ENCODE measurements at places on chromosomes 1 and 21.
A peak's percentile ranks its signal among the peaks of the same experiment; 100 is the strongest.

- peak; percentile 4 for DNase-seq
These were observed 38.0 kb downstream of the ZBTB8OS start for GRCh38 chr1:32612189-32612881.

- DNase-seq: no peak
These were observed 39.7 kb downstream of the NME7 start for GRCh38 chr1:169327875-169328274.

DNA sequence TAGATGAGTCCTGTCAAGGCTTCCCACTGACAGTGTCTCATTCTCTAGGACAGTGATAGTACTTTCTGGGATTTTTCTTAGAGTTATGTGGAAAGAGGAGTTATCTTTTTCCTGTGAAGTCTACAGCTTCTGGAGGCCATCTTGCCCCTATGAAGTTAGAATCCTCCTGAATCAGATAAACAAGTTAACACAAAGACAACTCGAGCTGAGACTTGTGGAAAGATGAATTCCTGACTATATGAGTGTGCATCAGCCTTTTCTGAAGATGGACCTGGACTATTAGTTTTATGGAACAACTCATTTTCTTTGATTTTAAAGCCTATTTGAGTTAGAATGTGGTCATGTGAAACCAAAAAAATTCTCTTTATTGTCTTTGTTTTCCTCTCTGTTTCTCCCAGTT, 290.9 kb downstream of the LRRIQ3 start:
- no peak for DNase-seq

DNA sequence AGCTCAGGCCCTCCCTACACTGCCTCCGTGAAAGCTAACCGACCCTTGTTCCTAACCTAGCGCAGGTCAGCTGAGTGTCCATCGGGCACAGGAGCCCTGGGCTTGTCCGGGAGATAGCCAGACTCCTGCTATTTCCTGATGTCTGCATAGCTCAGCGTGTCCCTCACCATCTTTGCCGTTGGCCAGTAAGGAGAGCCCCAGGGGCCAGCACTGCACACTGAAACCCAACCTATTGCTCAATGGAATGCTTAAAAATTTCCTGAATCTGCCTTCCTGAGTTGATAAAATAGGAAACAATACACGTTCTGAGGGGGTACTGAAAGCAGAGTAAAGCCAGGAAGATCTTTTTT, 2.2 kb downstream of the RUNX1 start:
- DNase-seq: no peak

DNA sequence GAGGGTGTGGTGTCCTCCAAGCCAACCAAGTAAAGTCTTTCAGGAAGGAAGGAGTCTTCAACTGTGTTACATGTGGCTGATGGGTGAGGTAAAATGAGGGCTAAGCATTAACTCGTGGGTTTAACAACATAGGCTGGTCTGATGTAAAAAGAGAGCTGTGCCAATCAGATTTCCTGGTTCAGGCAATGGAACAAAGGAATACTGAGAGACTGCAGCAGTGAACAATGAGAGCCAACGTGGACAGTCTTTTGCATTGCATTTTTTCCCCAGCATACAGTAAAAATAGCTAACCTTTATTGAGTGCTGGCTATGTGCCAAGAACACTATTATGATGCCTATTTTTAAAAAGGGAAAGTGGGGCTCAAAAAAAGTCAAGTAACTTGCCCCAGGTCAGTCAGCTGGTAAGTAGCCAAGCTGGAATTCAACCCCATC, 31.1 kb downstream of the DLGAP3 start:
- no peak for DNase-seq

DNA sequence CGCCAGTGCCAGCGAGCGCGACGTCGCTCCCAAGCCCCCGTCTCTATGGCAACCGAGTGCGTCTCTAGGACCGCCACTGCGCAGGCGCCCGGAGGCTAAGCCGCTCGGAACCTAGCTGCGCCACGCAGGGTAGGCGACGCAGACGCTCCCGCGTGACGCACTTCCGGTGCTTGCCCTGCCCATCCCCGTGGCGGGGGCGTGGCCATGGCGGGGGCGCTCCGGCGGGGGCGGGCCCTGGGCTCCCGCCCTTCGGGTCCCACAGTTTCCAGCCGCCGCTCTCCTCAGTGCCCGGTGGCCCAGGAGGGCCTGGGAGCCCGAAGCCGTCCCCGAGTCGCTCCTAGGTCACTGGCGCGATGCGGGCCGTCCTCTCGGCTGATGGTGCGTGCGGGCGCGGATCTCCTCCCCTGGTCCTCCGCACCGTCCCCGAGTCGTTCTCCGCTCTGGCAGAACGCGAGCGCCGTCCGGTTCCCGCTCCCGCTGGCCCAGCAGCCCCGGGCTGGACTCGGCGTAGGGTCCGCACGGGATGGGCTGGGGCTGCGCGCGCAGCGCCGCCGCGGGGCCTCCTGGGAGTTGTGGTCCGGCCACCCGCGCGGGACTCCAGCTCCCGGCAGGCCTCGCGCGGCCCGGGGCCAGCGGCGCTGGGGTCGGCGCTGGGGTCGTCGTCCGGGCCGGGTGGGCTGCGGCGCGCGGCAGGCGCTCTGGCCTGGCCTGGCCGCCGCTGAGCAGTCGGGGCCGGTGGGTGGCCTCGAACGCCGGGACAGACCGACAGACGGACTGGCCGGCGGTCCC, at the start of gene MIB2:
Gene MIB2, plus strand, starts transcription at position 245 of the 789 bp plus-strand sequence. CDS start 7,953 bp downstream, outside the sequence.
- DNase-seq: peak; percentile 87

GRCh38 chr1:36835017-36835695, 199.2 kb downstream of the GRIK3 start:
- DNase-seq: no peak

DNA sequence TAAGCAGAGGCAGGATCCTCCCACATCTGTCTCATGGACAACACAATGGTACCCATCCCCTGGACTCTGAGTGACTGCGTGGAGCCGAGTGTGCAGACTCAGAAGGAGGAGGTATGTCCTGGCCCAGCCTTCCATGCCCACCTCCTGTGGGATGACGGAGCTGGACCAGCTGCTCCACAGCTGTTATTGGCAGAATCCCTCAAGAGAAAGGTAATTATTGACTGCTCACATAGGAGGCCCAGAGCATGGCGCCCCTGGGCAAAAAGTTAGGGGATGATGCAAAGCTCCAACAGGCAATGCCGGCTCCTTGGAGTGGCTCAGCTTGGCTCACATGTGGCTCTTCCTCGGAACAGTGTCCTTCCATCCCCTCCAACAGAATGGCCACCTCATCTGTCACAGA, 12.2 kb upstream of the ACTRT2 start:
- DNase-seq: no peak

GRCh38 chr1:41925712-41926111, 7.0 kb upstream of the HIVEP3 start:
- DNase-seq: no peak

DNA sequence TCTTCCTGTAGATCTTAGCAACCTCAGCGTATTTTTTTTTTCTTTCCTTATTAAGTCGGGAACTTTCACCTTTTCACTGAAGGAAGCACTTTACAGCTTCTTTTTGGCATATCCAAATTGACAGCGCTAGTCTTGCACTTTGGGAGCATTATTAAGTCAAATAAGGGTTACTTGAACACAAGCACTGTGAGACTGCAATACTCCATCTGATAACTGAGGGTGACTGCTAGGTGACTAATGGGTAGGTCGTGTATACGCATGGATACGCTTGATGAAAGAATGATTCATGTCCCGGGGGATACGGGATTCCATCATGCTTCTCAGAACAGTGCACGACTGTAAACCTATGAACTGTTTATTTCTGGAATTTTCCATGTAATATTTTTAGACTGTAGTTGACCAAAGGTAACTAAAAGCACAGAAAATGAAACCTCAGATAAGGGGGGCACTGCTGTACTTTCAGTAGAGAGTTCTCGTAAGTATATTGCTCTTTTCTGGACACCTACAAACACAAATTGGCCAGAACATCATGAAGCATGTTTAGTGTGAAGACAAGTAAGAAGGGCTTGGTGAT, 364.7 kb downstream of the SMYD3 start:
- DNase-seq: peak; percentile 76

DNA sequence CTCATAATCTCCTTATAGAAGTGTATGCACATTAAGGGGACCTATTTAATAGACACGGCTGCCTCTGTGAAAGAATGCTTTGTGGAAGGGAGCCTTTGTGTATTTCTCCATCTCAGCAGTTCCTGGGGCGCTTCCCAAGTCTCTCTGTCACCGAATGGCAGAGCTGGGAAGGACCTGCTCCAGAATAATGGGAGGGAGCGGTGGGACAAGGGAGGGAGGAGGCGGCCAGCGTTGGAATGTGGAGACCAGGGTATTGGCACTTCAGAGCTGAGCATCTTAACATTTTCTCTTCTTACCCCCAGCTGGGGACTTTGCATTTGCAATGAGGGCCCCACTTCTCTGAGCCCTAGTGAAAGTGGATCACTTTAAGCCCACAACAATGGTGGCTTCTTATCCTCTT, 23.9 kb downstream of the CACHD1 start:
- no peak for DNase-seq

DNA sequence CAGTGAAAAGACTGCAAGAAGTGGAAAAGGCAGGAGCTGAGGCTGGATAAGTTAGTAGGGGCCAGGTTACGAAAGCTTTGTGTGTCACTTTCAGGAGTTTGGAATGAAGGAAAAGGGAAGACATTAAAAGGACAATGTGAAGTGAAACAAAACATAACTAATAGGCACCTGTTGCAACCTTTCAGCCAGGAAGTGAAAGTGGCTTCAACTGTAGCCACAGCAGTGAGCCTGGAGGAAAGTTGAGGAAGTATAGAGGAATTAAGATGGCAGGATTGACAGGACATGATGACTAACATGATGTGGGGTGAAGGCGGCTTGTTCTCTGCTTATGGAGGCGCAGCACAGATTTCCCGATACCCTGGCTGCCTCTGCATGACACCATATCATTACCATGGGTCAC, 68.9 kb downstream of the C4BPA start:
- no peak for DNase-seq

- no peak for DNase-seq
These were observed 200.6 kb upstream of the CACYBP start for GRCh38 chr1:174799136-174799479.

Measured in fibroblast of skin of left biceps (primary cell).